Activated T-helper 17 cell treated with anti-CD3 and anti-CD28 coated beads, Interleukin-2, amount 50 U/mL, for 72 hours (primary cell): ENCODE measurements at places on chromosomes 5 and 9.
A peak's percentile ranks its signal among the peaks of the same experiment; 100 is the strongest.

- peak; percentile 94 for ATAC-seq
These were observed 12.3 kb downstream of the TLE4 start for GRCh38 chr9:79583952-79584654.

DNA sequence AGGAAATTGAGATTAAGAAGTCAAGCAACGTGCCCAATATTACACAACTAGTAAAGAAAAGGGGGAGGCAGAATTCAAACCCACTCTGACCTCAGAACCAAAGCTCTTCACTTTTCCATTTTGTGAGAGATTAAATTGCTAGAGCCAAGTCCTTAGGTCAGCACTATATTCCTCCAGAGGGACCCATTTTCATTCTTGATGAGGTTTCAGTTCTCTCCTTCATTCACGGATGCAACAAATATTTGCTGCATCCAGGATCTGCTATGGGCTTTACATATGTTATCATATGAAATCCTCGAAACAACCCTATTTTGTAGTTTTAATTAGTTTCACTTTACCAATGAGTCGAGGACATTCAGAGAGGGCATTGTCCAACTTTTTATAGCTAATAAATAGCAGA lies 239.2 kb downstream of the EFNA5 start:
- ATAC-seq: no peak

GRCh38 chr5:132506094-132506692 lies 15.6 kb upstream of the IRF1 start:
- ATAC-seq: peak; percentile 54

- no peak for ATAC-seq
These were observed 3.2 kb upstream of the C5orf63 start for GRCh38 chr5:127076315-127077129.

DNA sequence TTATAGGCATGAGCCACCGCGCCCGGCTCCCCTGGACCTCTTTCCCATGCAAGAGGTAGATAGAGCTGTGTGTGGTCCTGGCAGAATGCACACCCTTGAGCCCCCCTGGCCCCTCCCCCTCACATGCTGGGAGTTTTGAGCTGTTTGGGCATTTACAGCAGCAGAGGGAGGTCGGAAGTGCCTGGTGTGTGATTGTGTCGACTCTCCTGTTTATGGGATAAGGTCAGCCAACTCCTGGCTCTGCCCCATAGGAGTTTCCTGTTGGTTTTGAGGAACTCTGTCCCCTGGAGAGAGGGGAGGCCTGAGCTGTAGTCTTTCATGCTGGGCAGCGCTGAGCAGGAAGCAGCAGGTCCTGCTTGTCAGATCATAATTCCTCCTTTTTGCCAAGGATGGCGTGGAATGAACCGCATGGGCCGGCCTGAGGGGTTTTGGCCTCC lies 6.0 kb downstream of the LRRC8A start:
- no peak for ATAC-seq

DNA sequence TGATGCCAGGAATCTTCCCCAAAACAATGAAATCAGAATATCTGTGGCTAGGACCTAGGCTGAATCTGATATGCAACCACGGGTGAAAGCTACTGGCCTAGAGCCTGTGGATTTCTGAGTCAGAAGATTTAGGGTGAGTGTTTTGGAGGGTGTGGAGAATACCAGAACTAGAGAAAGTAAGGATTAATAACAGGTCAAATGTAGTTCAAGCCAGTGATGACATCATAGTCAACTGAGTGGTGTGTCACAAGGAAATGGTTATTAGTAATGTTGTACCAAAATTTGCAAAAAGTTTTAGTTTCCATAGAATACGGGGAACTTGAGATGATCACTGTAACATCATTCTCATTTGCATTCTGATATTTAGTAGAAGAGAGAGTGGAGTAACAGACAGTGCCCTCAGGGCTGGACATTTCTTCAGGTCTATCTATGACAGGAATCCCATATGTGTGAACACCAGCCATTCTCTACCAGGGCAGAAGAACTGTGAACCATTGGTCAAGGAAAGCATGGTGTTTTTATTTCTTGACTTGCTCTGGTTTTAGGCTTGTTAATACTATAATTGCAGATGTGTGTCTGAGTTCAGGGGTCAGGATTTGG lies 3.7 kb downstream of the GALNT12 start:
- peak; percentile 86 for ATAC-seq
